Fibroblast of lung (primary cell): ENCODE measurements at places on chromosomes 5 and 9. TPM values are rescaled to one million over a fixed set of nuclear protein-coding genes. Genes with fewer than 3 reads are reported as not detected.

DNA sequence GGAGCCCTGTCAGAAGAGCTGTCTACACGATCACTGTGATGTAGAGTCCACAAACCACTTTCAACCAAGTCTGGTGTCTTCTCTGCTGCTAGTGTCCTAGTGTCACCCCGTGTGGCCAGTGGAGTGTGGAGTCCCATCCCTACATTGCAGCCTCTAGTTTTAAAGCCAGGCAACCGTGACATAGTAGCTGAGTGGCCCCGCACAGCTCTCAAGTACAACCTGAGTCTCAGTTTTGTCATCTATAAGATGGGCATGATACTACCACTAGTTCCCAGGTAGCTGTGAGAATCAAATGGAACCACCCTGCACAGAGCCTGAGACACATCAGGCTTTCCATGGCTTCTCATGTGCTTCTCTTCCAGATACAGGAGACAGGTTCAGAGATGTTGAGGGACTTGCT lies 43.2 kb upstream of the AKNA start:
- DNase-seq: no peak

GRCh38 chr9:90442723-90443122 lies 199.9 kb downstream of the DIRAS2 start:
- no peak for DNase-seq

Gene TPPP
- 0.17 and 0.26 TPM in 2 replicates for total RNA-seq

GRCh38 chr5:127580731-127581130 lies 63.3 kb downstream of the PRRC1 start:
- no peak for DNase-seq

DNA sequence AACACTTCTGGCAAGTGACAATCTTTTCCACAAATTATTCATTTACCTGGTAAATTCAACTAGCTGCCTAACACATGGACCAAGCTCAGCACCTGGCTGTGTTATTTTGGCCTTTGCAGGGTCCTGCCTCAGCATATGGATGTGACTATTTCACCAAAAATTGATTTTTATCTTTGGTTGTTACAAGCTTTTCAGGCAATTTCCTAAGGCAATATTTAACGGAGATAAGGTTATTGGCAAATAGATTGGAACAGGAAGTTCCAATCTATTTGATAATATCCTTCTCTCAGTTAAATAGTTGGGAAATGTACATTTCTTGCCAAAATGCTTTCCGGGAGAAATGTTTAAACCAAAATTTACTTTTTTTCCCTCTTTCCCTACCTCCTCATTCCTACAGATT lies 415.2 kb upstream of the SMARCA2 start:
- no peak for DNase-seq

GRCh38 chr9:114883709-114884108 lies 46.7 kb downstream of the TNFSF8 start:
- no peak for DNase-seq

DNA sequence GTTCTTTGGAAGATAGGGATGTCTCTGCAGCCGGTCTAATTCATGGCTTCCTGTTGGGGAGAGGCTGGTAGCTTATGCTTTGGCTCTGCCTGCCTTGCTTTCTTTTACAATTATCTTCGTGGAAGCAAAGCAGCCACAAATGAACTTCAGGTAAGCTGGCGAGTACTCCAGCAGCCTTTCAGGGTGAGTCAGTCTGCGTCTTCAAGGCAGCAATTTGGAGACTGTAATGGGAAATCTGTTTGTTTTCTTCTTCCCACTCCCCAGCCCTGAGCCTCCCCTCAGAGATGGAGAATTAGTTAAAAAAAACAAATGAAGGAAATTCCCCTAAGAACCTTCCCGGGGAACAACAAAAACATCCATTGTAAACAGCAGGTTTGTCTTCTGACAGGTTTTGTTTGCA lies 100.1 kb downstream of the PSAT1 start:
- no peak for DNase-seq

- DNase-seq: peak; percentile 54
These were observed 10.1 kb upstream of the MOB3B start for GRCh38 chr9:27539479-27540441.

GRCh38 chr5:103452089-103452488 lies 110.5 kb downstream of the NUDT12 start:
- DNase-seq: no peak

Gene KLHL3
- 1.5 and 2.3 TPM in 2 replicates for total RNA-seq

- DNase-seq: no peak
These were observed 16.5 kb downstream of the GOLM1 start for GRCh38 chr9:86082870-86083269.

Gene OTP
- not detected in 2 replicates for total RNA-seq

DNA sequence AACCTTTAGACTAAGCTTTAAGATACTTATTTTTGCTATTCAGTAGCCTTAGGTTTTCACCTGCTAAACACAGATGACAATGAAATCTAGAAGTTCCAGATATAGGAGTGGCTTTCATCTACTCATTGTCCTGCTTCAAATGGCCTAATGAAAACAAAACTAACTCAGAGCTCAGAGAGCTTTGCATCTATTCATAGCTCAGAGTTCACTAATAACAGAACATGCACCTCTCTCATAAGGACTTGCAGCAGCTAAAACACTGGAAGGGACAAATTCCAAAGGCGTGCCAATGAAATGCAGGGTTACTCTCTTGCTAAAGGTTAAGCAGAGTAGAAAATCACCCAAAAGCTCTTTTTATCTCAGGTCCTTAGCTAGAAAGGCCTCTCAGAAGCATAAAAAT lies 29.0 kb downstream of the SLC31A2 start:
- DNase-seq: no peak

GRCh38 chr9:74887041-74887980 lies at the start of gene TRPM6:
Gene TRPM6 (minus strand): TSS chr9:74887921. CDS start chr9:74887856, 65 bp downstream.
- peak; percentile 76 for DNase-seq
